ENCODE measurements at places on chromosomes 7 and 10. TPM values are rescaled to one million over a fixed set of nuclear protein-coding genes. Genes with fewer than 3 reads are reported as not detected.

GRCh38 chr10:75211007-75211691 lies 553 bp downstream of the VDAC2 start:
- DNase-seq: no peak

KIF11 gene
- polyA plus RNA-seq: 29.6 TPM

OPN1SW gene
- 1.2 TPM for polyA plus RNA-seq

- no peak for DNase-seq
Observed at GRCh38 chr7:584122-584465, 64.4 kb upstream of the PDGFA start.

DNA sequence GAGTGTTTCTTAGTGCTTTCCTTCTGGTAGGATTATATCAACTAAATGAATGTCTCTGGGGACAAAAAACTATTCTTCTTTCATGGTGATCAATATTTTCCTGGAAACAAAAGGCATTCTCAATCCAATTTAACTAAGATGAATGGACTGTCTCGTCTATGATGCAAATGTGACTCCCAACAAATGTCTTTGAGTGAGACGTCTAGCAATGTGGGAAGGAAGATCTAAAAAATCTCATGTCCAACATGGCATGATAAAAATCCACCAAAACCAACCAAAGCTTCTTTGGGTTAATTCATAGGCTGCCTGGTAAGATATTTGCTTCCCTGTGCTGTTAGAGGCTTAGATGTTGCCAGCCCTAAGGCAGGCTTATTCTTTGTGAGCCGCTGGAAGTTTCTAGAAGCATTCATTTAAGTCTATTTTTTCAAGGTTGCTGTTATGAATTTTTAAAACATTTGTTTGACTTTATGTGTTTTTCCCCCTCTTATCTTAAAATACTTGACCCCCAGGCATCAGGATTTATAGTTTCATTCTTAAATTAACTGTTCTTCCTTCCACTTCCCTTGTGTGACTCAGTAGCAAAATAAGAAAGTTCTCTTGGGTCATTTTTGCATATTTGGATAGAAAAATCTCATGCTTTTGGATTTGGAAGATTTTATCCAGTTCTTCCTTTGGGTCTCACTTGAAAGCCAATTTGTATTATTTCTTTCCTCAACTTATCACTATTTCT lies 156.3 kb downstream of the NRP1 start:
- no peak for DNase-seq

DNA sequence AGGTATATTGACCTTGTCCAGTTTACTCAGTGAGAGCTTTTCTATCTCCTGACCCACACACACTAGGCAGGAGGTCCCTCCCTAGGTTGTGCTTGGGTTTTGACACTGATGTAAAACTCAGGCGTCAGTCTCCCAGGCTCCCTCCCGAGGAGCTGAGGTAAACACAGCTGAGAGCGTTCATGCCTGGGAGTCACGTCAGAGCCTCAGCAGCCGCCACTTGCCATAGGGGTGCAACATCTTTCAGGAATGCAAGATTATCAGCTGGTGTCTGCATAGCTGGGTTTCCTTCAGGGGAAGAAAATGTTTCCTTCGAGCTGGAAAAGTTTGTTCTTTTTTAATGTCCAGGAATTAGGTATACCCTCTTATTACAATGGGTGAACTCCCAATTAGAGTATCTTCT lies 70.6 kb downstream of the FGFR2 start:
- DNase-seq: peak; percentile 72

GRCh38 chr10:89679986-89680385 lies 21.4 kb upstream of the KIF20B start:
- no peak for DNase-seq

- DNase-seq: no peak
Observed at GRCh38 chr7:68823996-68824780, 774.1 kb upstream of the AUTS2 start.

DNA sequence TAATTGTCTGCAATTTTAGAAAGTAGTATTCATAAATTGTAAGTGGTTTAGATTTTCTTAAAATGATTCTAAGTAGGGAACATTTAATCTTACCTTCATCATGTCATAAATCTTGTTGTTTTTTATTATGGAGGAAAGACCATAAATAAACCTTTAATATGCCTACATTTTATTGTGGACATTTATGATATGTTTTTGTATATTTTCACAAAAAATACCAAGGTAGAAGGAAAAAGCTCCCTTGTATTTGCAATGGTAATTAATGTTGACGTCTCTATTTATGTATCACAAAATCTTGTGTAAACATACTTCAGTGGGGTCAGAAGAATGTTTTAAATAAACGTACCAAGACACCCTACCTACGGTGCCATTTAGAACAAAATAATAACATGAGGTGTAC lies 155.7 kb upstream of the FAM171A1 start:
- DNase-seq: no peak

HTR5A gene
- polyA plus RNA-seq: not detected

GRCh38 chr10:133219782-133220181 lies 10.2 kb upstream of the UTF1 start:
- peak; percentile 60 for DNase-seq

SOSTDC1 gene
- 52.4 TPM for polyA plus RNA-seq

DNA sequence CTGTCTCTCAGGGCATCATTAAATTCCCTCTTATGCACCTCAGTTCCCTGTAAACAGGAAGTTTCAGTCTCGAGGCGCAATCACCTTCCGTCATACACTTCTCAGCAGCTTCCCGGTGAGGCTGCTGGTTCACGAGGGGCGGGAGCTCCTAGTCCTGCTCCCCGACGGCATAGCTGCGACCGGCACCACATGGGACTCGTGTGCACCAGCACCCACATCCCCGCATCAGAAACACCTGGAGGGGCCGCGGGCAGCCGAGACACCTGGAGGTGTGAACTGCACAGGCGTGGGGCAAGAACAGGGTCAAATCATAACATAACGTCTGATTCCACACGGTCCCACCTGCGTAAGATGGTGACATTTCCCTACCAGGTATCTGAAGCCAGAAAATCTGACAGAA lies 52.7 kb downstream of the DIP2C start:
- no peak for DNase-seq

GRCh38 chr7:137213744-137214143 lies 129.8 kb downstream of the PTN start:
- DNase-seq: no peak

GRCh38 chr10:49074836-49075682 lies 40.3 kb downstream of the VSTM4 start:
- DNase-seq: no peak

- no peak for DNase-seq
Observed at GRCh38 chr10:86225103-86225782, 141.4 kb downstream of the GRID1 start.

GRCh38 chr7:100683659-100684533 lies 10.2 kb downstream of the GIGYF1 start:
- DNase-seq: no peak

RASA4 gene
- polyA plus RNA-seq: 51.3 TPM

PLEKHS1 gene
- 0.29 TPM for polyA plus RNA-seq

DNA sequence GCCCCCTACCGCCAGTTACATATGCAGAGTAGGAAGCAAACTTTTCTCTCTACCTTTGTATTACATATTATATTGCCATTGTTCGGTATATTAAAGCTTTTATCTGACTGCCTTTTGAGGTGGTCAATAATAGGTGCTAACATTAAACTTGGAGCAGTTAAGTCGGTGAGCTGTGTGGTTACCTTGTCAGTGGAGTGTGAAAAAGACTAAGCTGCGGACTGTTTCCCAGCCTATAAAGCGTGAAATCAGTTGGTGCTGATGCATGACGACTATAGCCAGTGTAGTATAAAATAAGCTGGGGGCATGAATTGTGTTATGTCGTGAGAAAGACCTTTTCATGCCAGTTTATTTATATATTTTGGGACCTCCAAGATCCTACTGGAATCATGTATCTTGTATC lies 33.7 kb downstream of the R3HCC1L start:
- DNase-seq: no peak

DNA sequence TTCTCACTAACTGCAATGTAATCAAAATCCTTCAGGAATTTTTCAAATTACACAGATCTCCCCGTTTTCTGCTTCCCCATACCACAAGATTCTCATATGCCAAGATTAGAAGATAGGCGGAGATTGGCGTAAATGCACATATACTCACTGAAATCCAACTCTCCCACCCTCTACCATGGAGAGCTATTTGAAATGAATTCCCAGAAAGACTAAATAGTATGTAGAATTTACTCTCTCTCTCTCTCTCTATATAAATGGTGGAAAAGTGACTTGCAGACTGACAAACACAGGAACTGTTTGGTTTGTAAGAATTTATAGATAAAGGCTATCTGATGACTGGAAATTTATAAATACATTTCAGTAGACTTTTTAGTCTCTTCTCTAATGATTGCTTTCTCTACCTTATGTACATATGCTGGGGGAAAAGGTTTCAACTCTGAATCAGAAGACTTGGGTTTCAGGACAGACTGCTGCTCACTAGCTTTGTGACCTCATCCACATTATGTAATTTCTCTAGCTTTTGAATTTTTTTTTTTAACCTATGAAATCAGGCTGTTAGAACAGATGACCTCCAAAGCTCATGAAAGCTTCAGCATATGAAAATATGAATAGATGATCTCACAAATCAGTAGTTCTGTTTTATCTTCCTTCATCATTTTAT lies 67.8 kb upstream of the CSTF2T start:
- no peak for DNase-seq

DNA sequence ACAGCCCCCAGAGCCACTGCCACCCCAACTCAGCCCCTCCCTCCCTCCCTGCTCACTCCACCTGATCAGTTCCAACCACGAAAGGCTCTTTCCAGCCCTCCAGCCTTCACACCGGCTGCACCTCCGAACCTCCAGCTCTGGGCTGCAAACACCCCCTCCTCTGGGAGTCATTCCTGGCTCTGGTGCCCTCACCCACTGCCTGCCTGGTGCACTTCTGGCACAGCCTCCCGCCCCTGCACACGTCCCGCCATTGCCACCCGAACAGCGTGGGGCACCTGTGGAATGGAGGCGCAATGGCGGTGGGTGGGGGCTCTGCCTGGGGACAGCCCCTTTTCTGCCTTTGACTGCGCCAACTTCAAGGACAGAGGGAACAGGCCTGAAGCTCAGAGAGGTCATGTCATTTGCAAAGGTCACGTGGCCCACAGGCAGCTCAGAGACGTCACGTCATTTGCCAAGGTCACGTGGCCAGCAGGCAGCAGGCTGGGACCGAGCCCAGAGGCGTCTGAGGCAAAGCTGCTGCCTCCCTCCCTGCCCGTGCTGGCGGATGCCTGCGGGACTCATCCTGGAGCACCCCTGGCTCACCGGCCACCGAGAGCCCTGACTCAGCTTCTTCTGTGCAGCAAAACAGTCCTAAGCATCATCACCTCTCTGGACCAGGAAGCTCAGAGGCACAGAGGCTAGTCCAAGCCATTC lies 76.0 kb upstream of the DNAAF5 start:
- no peak for DNase-seq

DNA sequence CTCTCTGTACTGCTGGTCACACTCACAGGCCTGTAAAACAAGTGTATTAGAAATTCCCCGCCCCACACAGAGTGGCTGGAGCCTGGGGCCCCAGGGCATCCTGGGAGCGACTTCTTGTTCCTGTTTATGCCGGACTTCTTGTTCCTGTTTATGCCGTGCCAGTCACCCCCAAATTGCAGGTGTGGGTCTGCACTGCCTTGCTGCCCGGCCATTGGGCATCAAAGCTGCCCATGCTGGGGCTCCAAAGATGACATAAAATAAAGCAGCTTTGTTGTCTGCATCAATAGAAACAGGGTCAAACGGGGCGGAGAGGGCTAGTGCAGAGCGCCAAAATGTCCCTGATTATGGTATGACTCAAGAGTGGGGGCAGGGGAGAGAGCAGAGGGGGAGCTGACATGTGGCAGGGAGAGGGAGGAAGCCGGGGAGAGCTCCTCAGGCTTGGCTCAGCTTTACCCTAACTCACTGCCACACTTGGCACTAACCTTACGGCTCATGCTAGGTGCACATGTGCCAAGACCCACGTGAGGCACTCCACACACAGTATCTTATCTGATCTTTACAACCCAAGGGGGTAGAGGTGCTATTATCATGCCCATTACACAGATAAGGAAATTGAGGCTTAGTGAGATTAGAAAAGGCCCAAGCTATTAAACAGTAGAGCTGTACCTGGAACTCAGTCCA lies 98.4 kb downstream of the PIP4K2A start:
- DNase-seq: no peak

DNA sequence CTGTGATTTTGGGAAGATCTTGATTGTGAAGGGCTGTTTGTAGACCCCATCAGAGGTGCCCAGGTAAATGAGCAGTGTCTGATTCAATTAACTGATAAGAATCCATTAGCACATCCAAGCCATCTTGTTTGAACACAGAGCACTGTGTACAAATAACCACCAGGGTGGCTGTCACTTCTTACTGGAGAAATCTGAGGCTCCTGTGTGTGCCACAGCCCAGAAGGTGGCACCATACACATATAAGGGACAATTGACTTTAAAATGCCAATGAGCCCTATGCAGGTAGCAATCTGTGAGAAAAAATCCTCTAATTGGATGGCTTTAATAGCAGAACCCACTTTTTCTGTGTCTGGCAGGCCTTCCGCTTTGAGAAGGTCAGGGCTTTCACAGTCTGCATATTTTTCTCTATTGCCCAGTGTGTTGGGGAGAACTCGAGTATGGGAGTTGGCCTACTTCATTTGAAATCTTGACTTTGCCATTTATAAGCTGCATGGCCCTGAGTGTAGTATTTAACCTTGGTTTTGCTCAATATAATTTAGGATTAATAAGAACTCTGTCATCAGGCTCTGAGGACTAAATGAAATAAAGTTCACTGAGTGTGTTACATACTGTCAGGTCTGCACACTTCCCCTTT lies 517.4 kb downstream of the CCSER2 start:
- peak; percentile 20 for DNase-seq

DNA sequence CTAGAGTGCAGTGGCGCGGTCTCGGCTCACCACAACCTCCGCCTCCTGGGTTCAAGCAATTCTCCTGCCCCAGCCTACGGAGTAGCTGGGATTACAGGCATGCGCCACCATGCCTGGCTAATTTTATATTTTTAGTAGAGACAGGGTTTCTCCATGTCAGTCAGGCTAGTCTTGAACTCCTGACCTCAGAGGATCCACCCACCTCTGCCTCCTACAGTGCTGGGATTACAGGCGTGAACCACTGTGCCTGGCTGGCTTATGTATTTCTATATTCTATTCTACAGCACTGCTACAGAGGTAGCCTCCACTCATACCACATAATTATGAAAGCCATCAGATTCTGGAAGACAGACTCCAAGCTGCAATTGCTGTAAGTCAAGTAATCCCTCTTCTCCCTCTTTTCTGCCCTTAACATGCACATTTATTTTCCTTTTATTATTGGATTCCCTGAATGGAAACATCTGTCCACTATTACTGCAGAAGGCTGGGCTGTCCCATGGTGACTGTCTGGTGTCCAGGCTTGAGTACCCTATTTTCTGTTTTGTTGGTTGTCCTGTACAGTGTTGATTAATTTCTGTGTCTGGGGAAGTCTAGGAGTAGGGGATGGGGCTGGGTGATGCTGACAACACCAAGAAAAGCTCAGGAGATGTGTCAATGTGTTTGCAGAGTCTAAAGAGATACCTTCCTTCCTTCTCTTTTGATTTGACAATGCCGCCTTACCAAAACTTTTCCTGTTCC lies 5.8 kb upstream of the ZNF487 start:
- no peak for DNase-seq

GRCh38 chr10:60031183-60031582 lies 124.8 kb upstream of the CCDC6 start:
- DNase-seq: no peak

MIOS gene
- polyA plus RNA-seq: 42.0 TPM
